ENCODE measurements at places on chromosomes 5 and 9. TPM values are rescaled to one million over a fixed set of nuclear protein-coding genes. Genes with fewer than 3 reads are reported as not detected.

Gene TRPM3
- 0.01 TPM for polyA plus RNA-seq

Gene IL13
- polyA plus RNA-seq, result not detected

Gene LCN12
- not detected for polyA plus RNA-seq

Gene FBXO4
- 6.6 TPM for polyA plus RNA-seq

Gene QRFP
- not detected for polyA plus RNA-seq

DNA sequence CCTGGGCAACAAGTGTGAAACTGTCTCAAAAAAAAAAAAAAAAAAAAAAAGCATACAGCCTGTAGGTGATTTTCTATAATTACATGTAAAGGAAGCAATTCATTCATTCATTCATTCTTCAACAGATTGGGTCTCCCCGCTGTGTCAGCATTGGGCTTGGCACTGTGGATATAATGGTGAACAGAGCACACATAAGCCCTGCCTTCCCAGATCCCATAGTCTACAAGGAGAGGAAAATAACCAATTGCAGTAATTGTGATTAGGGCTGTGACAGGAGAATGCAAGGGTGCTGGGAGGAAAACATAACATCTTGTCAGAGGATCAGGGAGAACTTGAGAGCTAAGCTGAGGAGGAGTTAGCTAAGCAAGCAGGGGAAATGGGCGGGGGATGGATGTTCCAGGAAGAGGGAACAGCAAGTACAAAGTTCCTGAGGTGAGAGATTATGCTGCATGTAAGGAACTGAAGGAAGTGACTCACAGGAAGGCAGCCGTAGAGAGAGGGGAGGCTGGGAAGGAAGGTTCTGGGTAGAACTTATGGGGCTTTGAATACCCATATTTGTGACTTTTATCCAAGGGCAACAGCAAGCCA, 24.0 kb upstream of the KLF9 start:
- DNase-seq, result no peak

DNA sequence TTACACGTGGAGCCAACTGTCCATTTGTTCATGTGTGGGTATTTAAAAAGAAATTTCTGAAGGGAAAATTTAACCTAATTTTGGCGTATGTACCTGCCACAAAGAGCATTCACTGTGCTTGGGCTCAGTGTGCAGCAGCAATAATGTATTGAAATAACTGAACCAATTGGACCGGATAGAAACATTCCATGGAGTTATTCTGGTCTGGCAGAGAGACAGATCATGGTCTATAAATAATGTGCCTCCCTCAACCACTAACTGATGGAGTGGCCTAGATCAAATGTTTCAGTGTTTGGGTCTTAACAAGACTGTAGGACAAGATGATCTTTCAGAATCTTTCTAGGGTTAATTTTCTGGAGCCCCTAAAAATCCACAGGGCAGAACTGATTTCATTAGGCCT, 469.7 kb downstream of the PRELID2 start:
- DNase-seq, result no peak

GRCh38 chr5:165560648-165561047, 2055.2 kb downstream of the MAT2B start:
- DNase-seq, result no peak

GRCh38 chr9:69585571-69585970, 86.6 kb downstream of the APBA1 start:
- no peak for DNase-seq

DNA sequence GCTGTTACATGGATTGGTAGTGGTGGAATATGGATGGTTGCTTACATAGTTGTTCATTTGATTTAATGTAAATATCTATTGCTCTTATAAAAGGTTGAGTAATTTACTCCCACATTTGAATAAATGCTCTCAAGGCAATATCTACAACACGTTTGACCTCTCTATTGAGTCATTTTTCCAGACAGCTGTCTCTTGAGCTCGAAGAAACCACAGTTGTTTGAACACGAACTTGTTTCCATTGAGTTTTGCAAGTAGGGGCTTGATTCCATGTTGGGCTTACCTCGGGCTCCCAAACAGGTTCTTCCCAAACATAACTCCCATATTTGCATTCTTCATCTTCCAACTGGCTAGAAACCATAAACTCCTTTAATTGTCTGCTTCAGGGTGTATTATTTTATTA, 115.0 kb upstream of the HMHB1 start:
- no peak for DNase-seq

DNA sequence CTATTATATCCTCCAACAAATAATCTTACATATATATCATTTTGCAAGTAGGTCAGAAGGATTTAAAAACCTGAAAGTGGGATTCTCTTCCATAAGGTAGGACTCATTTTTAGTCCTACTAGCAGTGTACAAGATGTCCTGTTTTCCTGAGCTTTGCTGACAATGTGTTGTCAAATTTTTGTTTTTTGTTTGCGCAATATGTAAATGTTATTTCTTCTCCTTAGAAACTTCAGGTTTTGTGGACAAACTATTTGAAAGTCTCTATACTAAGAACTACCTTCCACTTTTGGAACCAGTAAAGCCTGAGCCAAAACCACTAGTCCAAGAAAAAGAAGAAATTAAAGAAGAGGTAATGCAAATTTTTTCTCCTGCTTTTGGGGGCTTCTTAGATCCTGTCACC, 19.8 kb downstream of the RBM27 start:
- no peak for DNase-seq

DNA sequence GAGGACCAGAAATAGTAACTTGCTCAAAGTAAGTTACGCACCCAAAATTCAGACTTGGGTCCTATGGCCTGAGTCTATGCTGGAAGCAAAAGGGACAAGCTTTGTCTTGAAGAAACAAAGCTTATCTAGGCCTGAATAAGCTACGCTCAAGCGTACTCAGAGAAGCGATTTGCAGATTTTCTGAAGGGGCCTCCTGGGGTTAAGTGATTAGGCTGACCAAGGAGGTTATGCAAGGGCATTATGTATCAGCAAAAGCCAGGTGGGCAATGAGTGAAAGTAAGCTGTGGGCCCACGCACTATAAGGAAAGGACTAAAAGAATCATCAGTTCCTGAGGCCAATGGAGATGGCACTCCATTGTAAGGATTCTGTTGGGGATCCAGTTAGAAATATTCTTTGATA, 122.1 kb downstream of the SNX18 start:
- no peak for DNase-seq

DNA sequence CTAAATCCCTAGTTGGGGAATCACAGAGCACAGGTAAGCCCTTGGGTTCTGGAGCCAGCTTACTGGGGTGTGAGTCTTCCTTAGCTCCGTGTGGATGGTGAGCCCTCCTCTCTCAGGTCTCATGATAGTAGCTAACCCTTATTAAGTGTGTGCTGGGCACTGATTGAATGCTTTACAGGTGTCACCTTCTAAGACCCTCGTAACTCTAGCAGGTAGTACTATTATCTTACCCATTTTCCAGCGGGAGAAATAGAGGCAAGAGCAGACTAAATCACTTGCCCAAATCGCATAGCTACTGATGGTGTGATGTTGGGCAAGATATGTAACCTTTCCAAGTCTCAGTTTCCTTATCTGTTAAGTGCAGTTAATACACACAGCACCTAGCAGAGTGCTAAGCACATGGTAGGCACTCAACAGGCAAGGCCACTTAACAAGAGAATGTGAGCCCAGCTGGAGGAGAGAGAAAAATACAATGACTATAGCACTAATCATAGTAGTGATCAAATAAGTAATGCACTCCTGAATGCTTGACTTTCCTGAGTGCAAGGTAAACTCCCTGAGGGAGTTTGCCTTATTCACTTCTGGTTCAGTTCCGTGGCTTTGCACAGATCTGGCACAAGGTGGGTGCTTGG, at the start of gene DCANP1:
Gene DCANP1 (minus strand): TSS at position 51 of the 632 bp plus-strand sequence. CDS start 240 bp downstream, outside the sequence.
- no peak for DNase-seq

DNA sequence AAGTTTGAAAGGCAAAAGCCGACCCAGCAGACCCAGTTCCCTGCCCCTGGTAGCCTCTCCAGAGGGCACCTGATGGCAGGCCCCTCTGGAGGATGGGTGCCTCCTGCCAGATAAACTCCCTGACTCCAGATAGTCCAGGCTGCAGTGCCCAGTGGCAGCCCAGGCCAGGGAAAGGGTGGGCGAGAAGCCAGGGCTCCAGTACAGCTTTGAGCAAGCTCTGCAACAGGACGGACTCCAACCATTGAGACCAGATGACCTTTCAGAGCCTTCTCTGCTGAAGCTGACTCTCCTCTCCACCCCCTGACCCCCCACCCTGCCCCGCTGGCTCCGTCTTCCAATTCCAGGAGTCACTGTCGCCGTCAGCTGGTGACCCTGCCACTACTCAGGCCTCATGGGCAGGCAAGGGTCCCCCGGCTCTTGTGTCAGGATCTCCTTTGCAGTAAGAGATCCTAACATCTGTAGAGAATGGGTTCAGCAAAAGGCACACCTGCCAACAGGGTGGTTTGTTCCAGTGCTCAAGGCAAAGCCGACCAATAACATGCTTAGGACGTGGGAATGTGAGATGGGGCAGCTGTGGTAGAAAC, 15.5 kb upstream of the FCN1 start:
- DNase-seq, result no peak
